ENCODE measurements at places on chromosomes 2 and 18.

- no peak for DNase-seq
These were observed 18.5 kb downstream of the DHRS9 start for GRCh38 chr2:169087757-169088379.

GRCh38 chr2:179579800-179580199, 281.6 kb downstream of the ZNF385B start:
- DNase-seq = no peak

DNA sequence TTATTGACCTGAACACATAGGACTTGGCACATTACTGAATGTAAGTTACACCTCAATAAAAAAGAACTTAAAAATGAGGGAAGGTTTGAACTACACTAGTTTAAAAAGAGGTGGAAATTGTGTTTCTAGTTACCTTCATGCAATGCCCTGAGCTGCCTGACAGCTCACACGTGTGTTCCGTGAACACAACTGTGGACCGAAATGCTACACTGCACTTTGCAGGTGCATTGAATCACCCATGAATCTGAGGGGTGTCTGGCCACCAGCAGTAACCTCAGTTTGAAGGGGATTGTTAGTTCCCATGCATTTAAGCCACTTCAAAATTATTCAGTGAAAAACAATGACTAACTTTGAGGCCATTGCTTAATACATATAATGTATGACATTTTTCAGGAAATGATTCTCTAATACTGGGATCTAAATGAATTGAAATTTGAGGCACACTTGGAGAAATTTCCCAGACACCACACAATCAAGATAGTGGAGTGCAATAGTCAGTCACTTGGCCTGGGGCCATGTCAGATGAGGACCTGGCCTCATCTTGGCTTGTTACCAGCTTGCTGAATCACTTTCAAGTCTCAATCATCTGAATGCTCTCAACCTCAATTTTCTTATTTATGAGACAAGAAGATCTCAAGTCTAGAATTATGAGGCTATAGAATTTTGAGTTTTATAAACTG, 59.3 kb downstream of the MYL12B start:
- no peak for DNase-seq

GRCh38 chr2:183428881-183429280, 304.6 kb downstream of the NUP35 start:
- no peak for DNase-seq

DNA sequence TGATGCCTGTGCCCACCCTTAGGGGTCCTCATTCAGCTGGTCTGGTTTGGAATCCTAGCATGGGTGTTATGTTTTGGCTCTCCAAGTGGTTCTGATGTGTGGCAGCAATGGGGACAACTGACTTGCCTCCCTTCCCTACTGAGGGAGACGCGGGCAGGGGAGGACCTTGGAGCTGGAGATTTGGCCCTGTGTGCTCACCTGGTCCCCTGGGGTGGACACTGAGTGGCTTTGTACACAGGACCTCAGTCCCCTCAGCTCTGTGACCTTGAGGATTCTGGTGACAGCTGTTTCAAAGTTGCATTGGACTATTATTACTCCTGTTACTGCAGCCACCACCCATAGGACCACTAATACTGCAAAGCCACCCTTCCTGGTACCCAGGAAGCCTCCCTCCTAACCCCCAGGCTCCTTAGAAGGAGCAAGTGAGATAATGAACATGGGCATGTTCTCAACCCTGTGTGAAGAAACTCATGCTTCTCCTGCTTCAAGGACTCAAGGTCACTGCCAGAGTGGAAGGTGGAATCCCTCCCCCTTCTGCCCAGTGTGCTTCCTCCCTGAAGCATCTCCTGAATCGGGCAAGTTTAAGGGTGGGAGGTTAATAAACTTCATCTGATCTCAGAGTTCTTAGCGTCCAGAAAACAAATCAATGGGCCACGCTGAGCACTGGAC, 26.5 kb downstream of the TMEM182 start:
- DNase-seq = no peak

- no peak for DNase-seq
These were observed 442.6 kb downstream of the CMPK2 start for GRCh38 chr2:6423157-6423556.

GRCh38 chr2:233865838-233866237, 2.3 kb downstream of the MSL3B start:
- DNase-seq = no peak

DNA sequence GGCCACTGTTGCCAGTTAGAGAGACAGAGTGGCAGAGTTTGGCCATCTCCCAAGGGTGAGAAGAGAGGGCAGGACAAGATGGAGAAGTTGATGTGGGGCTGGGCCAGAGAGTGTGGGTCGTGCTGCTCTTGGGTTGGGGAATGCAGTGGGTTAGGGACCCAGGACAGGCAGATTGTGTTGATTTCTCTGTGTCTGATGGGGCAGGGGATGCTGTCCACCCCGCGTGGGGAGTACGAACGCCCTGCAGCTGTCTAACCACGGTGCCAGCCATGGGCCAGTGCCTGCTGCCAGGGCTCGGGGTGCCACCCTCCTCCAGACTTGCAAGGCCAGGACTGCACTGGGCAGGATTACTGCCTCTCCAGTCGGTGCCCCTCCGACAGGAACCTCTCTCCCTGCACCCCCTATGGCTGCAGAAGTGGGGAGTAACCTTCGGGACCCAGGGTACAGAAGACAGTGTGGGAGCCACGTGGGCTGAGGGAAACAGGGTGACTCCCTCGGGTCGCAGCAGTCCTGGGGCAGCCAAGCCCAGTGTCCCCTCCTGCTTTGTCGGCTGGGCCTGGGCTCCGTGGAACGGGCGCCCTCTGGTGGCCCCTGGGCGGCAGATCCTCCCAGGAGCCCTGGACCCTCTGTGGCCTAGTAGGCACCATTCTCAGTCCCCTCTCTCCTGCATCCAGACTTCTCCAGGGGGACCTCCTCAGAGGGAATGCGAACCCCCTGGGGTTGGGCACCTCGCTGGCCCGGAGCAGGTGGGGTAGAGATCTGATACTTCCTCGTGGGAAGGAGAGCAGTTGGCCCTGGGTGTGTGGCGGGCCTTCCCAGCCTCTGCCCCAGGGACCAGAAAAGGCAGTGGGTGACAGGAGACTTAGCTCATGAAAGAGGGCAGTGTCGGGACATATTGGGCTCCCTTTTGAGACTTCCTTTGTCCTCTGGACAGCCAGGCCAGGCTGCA, 2.7 kb downstream of the GPC1 start:
- DNase-seq = peak; percentile 46

GRCh38 chr18:78906066-78906465, 73.6 kb upstream of the SALL3 start:
- no peak for DNase-seq

DNA sequence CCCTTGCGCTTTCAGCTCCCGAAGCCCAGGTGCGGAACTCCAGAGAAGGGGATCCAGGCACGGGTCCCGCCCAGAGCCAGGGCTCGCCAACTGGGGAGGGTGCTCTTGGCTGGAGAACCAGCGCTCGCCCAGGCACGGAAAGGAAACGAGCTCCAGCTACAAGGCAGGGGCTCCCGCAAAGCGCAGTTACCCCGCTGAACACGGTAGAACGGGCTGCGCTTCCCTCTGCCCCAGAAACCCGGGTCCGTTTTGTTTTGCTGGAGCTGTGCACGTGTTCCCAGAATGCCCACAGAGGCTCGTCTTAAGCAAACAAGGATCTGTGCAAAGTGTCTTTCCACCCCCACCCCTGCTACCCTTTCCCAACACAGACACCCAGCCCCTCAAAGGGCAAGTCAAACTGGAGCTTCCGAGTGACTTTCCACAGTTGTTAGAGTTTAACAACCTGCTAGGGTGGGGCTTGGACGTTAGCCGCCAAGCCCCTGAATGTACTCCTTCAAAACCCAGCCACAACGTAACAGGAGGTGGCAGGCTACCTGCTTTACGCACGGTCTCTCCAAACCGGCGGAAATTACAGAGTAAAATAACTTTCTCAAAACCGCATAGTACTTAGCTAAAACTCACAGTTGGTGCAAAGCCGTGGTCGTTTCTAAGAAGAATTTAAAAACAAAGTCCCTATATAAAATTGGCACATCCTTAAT, 775 bp downstream of the RNF125 start:
- DNase-seq = peak; percentile 34

- DNase-seq = no peak
These were observed 47.2 kb downstream of the SCG2 start for GRCh38 chr2:223554923-223555322.

DNA sequence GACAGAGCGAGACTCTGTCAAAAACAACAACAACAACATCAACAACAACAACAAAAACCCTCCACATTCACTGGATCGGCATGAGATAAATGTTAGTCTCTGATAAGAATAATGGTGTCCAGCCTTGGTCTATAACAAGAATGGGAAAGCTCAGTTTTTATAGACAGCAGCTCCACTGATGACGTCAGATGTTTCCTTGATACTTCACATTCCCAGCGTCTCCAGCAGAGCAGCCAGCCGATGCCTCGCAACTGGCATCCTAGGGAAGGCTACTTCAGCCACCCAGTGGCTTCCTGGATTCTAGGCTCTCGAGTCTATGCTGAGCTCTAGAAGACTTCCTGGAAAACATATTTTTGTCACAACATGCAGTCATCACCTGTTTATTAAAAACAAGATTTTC, 271.4 kb upstream of the SMIM21 start:
- DNase-seq = no peak

DNA sequence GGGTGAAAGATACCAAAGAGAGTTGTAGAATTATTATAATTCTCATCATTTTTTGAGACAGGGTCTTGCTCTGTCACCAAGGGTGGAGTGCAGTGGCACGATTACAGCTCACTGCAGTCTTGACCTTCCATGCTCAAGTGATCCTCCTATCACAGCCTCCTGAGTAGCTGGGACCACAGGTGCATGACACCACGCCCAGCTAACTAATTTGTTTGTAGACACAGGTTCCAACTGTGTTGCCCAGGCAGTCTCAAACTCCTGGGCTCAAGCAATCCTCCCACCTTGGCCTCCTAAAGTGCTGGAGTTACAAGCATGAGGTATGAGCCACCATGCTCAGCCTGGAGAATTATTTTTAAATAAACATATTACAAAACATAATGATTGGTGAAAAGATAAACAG, 92.8 kb upstream of the MSH6 start:
- no peak for DNase-seq

DNA sequence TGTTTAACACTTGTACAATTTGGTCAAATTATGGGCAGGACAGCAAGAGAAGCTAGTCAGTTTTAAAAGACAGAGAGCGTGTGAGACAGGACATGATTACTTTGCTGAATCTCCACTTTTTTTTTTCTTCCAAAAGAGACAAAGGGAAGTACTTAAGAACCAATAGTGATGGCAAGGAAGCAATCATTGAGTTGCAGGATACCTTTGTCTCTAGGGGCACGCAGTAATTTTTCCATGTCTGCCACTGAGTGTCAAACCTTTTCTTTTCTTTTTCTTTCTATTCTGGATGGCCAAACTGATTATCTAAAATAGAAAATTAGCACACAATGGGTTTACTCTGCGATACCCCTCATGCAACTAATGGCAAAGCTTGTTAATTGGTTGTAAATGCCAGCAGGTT, 533.0 kb downstream of the PLCL1 start:
- DNase-seq = no peak

- DNase-seq = no peak
These were observed 219.6 kb downstream of the CELF4 start for GRCh38 chr18:37346048-37346447.

- DNase-seq = no peak
These were observed 46.5 kb downstream of the RALBP1 start for GRCh38 chr18:9521770-9522169.

GRCh38 chr18:11336241-11336640, 186.9 kb upstream of the PIEZO2 start:
- DNase-seq = no peak

- no peak for DNase-seq
These were observed 925.7 kb downstream of the EPHA4 start for GRCh38 chr2:220646424-220646823.

DNA sequence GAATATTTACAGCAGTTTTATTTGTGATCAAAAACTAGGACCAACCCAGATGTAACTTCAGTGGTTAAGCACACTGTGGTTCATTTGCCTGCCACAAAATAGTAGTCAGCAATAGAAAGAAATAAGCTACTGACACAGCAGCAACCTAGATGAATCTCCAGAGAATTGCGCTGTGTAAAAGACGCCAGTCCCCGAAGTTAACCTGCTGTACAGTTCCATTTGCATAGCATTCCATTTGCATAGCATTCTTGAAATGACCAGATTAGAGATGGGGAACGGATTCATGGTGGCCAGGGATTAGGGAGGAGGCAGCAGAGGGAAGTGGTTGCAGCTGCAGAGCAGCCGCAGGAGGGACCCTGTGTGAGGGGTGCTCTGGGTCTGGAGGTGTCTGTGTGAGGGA, 39.3 kb upstream of the NFATC1 start:
- no peak for DNase-seq

- no peak for DNase-seq
These were observed 198.7 kb downstream of the DOK6 start for GRCh38 chr18:69599377-69599776.

DNA sequence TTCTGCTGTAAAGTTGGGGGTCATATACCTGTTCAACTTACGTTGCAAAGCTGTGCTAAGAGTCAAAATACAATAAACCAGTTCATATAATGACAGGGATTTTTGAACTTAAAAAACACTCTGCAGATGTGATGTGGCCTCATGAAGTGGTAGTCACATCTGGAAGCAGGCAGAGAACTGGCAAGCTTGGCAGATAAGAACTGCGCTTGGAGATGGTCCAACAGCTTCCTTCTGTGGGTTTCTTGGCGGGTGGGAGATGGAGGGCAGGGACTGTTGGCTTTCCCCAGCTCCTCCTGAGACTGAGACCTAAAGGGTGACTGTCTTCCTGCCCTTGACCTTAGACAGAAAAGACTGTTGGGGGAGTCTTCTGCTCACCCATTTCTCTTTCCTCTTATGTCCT, 140.4 kb downstream of the CTIF start:
- DNase-seq = no peak

DNA sequence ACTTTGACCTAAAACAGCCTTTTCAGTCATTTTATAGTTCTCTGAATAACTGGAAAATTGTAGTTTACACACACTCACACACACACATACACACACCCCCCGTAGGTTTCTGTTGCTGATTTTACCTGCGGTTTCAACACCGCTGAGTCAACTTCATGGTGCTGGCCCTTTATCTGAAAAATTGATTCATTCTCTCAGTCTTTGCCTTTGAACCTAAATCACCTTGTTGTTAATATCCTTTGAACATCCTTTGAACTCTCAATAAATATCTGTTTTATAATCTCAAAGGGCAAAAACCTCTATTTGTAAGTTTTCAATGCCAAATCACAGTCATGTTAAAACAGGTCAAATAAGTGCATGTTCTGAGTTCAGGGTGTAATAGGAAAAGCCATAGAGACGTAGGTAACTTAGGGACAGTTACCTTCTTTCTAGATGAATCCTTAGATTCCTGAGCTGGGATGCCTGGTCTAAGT, 109.0 kb upstream of the BZW1 start:
- no peak for DNase-seq
